Fibroblast of the aortic adventitia (primary cell): ENCODE measurements at places on chromosomes 7 and 10.

DNA sequence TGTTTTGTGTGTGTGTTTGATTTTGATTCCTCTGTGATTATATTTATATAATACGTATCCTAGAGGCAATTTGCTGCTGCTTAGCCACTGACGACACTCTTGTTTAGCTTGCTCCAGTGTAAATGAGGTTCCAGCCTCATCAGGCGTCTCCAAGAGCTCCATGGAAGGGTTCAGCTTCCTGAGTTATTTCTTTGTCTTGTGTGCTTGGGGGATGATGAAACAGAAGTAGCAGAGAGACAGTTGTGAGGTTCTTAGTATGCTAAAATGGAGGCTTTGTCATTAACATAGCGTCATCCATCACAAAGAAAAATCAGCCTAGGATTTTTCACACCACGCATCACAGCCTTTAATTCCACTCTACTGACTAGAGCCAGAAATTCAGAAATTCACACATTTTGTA lies 85.1 kb downstream of the KLF6 start:
- no peak for DNase-seq

GRCh38 chr10:21509341-21510240 lies 15.9 kb downstream of the SKIDA1 start:
- no peak for DNase-seq

DNA sequence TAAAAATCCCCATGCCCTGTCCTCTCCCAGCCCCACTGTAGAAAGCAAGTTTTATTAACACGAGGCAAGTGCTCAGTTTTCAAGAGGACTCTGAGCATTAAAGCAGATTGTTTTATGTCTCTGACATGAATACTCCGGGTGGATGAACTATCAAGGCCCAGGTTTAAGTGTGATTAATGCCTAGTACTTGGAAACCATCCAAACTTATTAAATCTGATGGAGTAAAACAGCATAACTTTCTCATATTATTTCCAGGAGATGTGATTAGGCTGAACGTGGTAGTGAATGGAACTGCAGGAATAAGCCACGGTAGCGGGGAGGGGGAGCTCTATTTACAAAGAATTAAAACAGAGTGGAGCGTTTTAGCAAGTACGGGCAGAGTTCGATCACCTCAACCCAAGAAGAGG lies 144.2 kb upstream of the RNF32 start:
- DNase-seq = no peak

DNA sequence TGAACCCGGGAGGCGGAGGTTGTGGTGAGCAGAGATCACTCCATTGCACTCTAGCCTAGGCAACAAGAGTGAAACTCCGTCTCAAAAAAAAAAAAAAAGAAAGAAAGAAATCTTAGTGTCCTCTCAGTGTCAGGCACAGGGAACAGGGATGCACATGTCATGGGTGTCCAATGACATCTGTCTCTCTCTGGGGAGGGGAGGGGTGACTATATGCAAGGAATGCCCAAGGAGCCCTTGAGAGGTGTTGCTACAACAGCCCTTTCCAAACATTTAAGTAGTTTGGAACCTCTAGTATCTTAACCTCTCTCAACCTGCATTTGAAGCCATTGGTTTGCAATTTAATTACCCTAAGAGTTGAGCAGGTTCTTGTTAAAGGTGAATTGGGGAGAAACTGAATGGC lies 28.9 kb downstream of the PDLIM1 start:
- no peak for DNase-seq

GRCh38 chr10:43692051-43692825 lies 43.6 kb upstream of the ZNF32 start:
- peak; percentile 92 for DNase-seq

- no peak for DNase-seq
These were observed 11.9 kb downstream of the TMEM120A start for GRCh38 chr7:75982306-75983064.

GRCh38 chr7:120991161-120991560 lies 2.6 kb downstream of the CPED1 start:
- no peak for DNase-seq

DNA sequence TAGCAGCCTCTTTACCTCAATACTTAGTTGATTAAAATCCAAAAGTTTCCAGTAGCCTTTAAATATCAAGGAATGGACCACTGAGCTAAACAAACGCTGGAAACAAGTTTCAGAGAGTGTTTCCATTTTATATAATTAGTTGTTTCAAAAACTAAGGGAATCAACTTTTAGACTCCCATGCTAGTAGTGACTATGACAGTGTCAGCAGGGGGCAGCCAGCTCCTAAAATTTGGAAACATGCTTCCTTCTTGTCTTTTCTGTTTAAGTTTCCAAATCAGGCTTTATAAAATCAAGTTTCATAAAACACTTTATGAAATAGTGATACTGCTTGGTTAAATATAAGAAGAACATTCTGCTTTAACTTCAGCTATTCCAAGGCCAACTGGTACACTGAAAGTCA lies 138.2 kb upstream of the TMEM229A start:
- no peak for DNase-seq
